ENCODE measurements at places on chromosomes 16 and 17.

DNA sequence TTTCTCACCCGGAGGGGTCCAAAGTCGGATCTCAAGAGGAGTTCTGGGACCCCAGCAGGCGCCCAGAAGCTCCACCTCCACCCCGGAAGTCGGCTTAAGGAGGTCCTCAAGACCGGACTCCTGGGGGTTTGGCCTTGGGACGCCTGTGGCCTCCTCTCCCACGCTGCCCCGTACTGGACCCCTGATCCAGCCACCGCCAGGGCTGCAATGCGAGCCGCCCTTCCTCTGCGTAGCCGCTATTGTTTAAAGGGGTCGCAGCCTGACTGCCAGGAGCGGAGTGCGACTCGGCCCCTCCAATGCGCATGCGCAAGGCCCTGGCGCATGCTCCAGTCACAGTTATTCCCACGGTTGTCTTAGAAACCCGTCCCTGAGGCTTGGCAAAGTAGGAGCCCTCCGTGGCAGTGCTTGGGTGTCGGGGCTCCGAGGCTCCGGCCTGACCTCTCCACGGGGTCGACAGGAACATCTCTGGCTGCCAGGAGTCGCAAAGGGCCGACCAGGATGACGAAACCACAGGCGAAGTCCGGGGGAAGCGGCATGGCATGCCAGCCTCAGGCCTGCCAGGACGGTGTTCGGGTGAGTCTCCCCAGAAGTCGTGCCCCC lies 719.0 kb downstream of the KCNJ18 start:
- DNase-seq = no peak

DNA sequence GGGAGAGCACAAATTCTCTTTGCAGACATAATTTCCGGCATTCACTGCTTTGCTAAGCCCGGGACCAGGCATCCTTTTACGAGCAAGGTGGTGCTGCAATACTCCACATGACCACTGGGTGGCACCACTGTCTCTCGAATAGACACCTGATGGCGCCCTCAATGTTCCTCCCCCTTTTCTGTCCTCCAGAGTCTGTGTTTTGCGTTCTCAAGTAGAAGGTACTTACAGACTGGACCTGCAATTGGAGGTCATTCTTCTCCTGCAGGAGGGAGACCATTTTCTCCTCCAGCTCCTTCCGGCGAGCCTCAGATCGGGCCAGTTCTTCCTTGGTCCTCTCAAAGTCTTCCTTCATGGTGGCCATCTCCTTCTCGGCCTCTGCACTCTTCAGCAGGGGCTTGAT lies 45.2 kb downstream of the MYH13 start:
- DNase-seq = peak; percentile 25

- DNase-seq = no peak
Observed at GRCh38 chr16:16067127-16067526, 117.7 kb downstream of the ABCC1 start.

GRCh38 chr16:79393127-79393526 lies 207.4 kb downstream of the MAF start:
- no peak for DNase-seq

GRCh38 chr16:30966033-30966619 lies 8.6 kb downstream of the SETD1A start:
- no peak for DNase-seq

DNA sequence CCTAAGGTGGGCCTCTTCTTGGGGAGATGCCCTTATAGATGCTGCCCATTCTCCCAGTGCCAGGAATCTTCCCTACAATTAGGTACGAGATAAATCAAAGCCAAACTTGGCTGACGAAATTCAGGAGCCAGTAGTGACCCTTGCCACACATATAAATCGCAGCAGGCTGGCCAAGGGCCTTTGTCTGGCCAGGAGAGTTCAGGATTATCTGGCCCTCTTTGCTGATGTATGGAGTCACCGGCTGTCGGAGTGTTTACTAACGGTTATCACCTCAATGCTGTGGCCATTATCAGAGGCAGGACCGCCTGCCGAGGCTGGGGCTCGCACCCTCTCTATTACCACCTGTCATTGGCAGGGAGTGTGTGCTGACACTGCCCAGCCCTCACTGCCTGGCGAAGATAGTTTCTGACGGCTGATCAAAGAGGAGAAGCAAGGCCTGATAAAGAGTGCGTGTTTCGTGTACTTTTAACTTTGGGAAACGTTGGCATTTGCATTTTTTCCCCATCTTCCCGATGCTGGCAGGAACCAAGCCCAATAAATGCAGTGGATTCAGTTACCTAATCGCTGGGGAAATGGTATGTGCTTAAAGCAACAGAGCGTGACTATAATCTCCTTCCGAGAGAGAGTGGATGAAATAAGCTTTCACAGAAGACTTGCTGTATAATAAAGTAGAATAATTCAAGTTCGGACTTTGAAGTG lies 32.8 kb upstream of the TBX2 start:
- DNase-seq = no peak

DNA sequence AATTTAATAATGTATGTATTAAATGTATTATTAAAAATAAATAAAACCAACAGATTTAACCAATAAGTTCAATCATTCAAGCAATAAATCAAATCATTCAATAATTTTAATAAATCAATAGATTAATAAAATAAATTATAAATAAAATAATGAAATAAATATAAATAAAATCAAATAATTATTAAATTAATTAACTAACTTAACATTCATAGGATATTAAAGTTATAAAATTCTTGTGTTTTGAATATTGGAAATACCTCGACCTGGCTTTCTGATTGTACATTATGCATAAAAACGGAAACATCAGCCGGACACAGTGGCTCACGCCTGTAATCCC lies 182.2 kb downstream of the BANP start:
- DNase-seq = no peak

DNA sequence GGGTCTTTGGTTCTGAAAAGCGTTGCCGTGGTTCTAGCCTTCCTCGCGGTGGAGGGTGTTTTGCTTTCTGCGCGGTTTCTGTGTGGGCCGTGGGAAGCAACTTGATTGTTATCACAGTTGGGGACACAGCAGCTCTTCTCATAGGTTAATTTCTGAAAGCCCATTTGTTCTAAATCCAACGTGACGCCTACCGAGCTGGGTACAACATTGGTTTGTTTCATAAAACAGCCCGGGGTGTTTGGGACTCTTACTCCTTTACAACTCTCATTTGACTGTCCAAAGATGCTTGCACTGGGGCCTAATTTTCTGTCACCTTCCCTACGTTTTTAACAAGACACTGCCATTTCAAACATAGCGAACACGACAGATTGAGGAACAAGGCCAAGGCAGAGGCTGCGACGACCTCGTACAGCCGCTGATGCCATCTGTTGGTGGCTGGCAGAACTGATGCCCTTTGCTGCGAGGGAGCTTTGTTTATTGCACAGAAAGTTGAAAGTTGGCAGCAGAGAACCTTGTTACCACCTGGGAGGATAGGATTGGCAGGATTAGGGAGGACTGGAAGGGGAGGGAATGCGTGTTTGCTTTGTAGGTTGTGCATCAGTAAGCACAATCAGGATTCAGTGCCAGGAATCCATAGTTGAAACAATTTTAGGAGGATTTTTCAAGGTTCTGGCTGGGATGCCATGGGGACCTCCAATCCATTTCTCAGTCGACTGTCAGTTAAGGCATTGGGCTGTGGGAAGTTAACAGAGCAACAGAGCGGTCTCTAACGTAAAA lies 98.3 kb downstream of the PITPNC1 start:
- peak; percentile 81 for DNase-seq

GRCh38 chr17:57442914-57443571 lies 186.7 kb downstream of the MSI2 start:
- peak; percentile 48 for DNase-seq

- DNase-seq = no peak
Observed at GRCh38 chr17:62870030-62870541, 62.0 kb upstream of the MARCHF10 start.

DNA sequence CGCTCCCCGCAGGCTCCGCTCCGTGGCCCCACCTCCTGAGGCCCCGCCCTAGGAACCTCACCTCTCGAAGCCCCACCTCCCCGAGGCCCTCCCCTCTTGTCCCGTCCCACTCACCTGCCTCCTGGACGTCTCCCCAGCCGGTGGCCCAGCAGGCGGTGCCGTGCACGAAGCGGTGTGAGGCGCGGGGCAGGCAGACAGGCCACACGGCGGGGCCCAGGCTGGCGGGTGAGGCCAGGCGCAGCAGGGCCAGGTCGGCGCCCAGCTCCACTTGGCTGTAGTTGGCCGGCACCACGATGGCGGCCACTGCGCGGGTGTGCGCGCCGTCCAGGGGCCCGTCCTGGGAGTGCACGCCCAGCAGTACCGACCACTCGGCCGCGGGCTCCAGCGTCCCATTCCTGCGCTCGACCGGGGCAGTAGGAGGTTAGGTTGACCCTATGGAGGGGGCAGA lies 1.6 kb downstream of the PRSS36 start:
- no peak for DNase-seq

GRCh38 chr17:27816946-27817345 lies 16.6 kb upstream of the NOS2 start:
- no peak for DNase-seq

- no peak for DNase-seq
Observed at GRCh38 chr17:44795928-44796327, 34.2 kb downstream of the GJC1 start.

GRCh38 chr17:29584452-29585079 lies 4.9 kb downstream of the GIT1 start:
- DNase-seq = no peak

DNA sequence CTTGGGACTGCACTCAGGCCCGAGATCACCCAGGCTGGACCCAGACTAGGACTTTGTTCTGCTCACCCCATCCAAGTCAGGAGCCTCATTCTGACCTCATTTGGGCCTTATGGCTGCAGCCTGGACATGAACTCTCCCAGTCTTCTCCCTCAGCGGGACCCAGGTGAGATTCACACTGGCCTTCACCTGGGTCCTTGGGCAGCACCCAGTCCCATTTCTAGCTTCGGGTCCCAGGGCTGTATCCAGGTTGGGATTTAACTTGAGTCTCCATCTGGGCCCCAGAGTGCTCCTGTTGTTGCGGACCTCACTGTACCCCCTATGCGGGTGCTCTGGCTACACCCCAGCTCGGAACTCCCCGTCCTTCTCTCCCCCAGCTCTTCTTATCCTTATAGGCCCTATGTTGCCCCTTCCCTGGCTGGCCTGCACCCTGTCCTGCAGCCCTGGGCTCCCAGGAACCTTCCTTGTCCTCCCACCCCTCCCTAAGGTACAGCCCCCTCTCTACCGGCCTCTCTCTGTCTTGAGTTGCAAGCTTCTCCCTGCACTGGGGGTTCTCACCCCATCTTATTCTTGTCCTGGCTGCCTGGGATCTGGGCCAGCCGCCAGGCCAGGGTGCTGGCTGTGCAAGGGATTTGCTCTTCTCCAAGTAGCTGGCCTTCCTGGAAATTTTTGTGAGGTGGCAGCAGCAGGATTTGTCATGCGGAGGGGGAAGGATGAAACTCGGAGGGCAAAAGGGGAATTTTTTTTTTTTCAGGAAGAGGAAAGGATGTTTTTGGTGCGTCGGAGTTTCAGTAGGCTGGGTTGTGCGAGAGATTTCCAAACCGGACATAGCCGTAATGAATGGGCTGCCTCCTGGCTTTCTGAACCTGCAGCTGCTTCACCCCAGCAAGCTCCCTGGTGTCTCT lies 904 bp downstream of the MAP2K3 start:
- no peak for DNase-seq

DNA sequence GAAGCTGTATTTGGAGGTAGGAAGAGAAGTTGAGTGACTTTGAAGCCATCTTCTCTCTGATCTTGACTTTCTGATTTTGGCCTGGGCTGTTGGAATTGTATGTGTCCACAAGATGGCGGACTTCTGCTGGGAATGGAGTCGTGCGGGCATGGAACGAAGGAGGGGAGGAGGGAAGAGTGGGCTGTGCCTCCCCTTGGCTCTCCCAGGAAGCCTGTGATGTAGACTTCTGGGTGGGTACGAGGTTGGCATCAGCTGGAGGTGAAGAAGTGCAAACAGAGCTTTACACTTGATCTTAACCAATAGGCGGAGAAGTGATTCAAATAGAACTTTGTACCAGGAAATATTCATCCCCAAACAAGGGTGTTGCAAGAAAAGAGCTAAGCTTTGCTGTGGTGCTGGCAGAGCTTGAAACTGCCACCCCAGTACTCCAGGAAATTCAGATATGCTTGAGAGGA lies 7.4 kb upstream of the TMEM220 start:
- DNase-seq = no peak

GRCh38 chr16:89266521-89267134 lies 49.1 kb downstream of the ZNF778 start:
- DNase-seq = no peak

DNA sequence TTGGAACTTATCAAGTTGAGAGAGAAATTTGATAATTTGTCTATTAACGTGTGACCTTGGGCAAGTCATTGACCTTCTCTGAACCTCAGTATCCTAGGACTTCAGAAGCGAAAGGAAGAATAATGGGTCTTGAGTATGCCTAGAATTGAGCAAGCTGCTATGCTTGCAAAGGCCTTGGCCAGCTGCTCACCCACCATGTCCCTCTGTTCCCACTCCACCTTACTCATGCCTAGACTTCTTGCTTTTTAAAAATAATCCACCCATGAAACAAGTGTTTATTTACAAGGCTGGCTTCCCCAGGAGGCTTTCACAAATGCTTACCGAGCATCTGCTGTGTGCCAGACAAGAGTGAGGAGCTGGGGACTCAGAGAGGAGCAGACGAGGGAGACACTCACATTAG lies 590.6 kb downstream of the MAF start:
- DNase-seq = no peak

GRCh38 chr16:77970371-77970770 lies 52.0 kb upstream of the CLEC3A start:
- DNase-seq = no peak

- DNase-seq = no peak
Observed at GRCh38 chr17:76687298-76688164, 23.2 kb downstream of the MXRA7 start.

- no peak for DNase-seq
Observed at GRCh38 chr17:57289613-57290012, 33.3 kb downstream of the MSI2 start.

DNA sequence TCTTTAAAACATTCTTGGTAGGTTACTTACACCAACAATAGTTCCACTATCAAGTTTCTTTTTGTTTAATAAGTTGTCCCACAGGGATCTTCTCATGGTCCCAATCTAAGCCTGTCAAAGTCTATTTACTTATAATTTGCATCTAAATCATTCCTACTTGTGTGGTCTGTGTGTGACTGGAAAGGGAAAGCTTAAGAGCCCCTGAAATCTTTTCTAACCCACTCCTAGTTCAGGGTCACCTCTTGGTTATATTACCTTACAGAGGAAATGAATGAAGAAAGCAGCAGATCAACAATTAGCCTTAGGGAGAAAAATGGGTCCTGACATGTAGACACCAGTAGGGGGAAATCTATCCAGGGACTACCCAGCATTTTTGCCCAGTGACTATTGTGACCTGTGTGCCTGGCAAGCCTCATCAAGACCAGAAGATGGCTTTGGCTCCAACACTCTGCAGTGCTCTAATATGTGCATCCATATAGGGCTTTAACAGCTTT lies 110.4 kb upstream of the HAS3 start:
- no peak for DNase-seq

DNA sequence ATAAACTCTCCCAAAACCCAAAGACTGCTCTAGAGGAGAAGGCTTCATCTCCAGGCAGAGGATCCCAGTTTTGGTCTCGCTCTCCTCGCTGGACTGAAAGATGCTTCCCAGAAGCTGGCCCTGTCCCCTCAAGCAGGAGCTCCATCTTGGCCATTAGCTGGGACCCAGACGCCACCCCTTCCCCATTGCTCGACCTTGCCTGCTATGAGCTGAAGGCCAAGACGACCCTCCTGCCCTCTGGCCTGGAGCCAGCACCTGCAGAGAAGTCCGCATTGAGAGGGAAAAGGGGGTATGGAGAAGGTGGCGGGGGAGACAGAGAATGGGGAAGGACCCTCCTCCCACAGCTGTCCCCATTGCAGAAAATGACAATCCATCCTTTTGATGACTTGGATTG lies 3.6 kb upstream of the RCVRN start:
- DNase-seq = no peak

Measured in stimulated activated CD4-positive, alpha-beta T cell treated with anti-CD3 and anti-CD28 coated beads, Interleukin-1b, Interleukin-23, amount 100 ng/mL, for 4 hours (primary cell).